ENCODE measurements at places on chromosomes 5 and 9.

- peak; percentile 44 for DNase-seq
Measured at GRCh38 chr9:70297141-70297540, 38.4 kb downstream of the SMC5 start.

GRCh38 chr9:98136489-98136888, 17.5 kb upstream of the TRIM14 start:
- no peak for DNase-seq

DNA sequence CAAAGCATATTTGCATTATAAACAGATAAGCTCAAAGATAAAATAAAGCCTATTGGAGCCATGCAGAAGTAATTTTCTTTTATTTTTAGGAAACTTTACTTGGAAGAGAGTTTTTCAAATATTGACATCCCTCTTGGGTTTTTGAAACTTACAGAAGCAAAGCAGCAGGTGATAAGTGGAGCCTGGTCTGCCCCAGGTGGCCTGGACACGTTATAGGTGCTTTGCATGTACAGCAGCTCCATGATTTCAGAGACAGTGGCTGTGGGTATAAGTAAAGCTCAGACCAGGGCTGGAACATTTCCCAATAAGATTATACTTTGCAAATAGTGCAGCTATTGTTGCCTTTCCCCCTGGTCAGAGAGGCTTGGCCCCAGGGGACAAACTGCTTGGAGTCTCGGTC, 51.5 kb downstream of the CCDC192 start:
- DNase-seq: no peak

- DNase-seq: no peak
Measured at GRCh38 chr9:128947277-128947526, 201 bp downstream of the DOLK start.

GRCh38 chr5:177412603-177413233, 3.4 kb upstream of the F12 start:
- DNase-seq: no peak

Measured in mesenchymal stem cell (in vitro differentiated cells and primary cell).